ENCODE measurements at places on chromosomes 6 and 20. TPM values are rescaled to one million over a fixed set of nuclear protein-coding genes. Genes with fewer than 3 reads are reported as not detected.

The OXT gene
- not detected for total RNA-seq

GRCh38 chr6:84362193-84362821 lies 134.9 kb upstream of the CEP162 start:
- H3K27me3 ChIP-seq: no peaks in the 10 kb centered on the region
- H3K27ac ChIP-seq: no peak overlapping the region
- H3K36me3 ChIP-seq: no peaks in the 10 kb centered on the region
- H3K4me3 ChIP-seq: no peak overlapping the region
- H3K4me1 ChIP-seq: no peaks in the 10 kb centered on the region
- DNase-seq: no peak

The ENPP1 gene
- not detected for total RNA-seq

DNA sequence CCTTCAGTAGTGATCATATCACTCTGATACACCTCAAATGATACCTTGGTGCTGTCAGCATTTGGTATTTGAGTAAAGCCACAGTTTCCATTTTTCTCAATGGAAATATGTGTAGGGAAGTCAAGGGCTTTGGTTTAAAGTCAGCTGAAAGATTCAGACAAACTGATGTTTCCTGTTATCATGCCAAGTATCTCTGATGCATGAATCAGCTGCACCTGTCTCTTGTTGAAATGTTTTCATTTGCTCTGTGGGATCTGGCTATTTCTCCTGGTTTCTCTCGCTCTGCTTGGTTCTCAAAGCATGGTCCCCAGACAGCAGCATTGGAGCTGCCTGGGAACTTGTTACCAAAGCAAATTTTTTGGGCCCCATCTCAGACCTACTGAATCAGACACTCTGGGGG lies 23.5 kb downstream of the ZFP64 start:
- no peaks in the 10 kb centered on the region for H3K4me1 ChIP-seq
- DNase-seq: no peak
- H3K36me3 ChIP-seq: peaks cover 32% of the 10 kb centered on the region
- H3K27ac ChIP-seq: no peak overlapping the region

DNA sequence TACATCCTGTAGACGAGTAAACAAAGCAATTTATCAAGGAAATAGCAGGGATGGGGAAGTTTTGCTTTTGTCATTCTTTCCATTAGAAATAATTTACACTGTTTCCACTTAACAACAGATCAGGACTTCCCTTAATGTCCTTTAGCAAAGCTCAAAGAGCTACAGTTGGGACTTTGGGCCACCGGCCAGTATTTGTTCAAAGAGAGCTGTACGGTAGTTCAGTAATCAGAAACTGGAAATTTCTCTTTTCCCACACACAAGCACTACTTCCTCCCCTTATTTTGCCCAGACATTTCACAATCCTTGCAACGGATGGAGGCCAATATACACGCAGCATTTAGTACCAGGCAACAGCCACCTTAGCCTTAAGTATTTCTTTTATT lies 12.1 kb upstream of the HINT3 start:
- no peaks in the 10 kb centered on the region for H3K4me1 ChIP-seq
- H3K36me3 ChIP-seq: no peaks in the 10 kb centered on the region
- no peak overlapping the region for H3K27ac ChIP-seq
- peaks cover 11% of the 10 kb centered on the region for H3K27me3 ChIP-seq

The HFE gene
- 2.6 TPM for total RNA-seq

The PROCR gene
- not detected for total RNA-seq

DNA sequence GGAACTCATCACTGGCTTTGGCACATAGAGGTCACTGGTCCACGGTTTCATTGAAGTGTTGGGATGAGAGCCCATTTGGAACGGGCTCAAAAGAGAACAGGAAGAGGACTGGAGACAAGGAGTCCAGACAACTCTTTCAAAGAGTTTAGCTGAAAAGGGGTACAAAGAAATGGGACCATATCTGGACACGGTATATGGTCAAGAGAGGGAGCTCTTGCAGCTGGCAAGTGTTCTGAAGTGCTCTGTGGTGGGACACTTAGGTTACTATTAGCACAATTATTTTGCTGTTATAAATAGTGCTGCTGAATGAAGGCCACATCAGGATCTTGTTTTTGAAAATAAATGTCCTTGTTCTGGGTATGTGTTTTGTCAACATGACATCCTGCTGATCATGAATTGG lies 4.6 kb downstream of the SGK2 start:
- no peak for DNase-seq
- H3K27me3 ChIP-seq: no peaks in the 10 kb centered on the region
- no peak overlapping the region for H3K4me3 ChIP-seq
- no peak overlapping the region for H3K27ac ChIP-seq
- no peaks in the 10 kb centered on the region for H3K4me1 ChIP-seq
- no peaks in the 10 kb centered on the region for H3K36me3 ChIP-seq

GRCh38 chr20:14984768-14985622 lies 647.6 kb upstream of the FLRT3 start:
- no peaks in the 10 kb centered on the region for H3K36me3 ChIP-seq
- DNase-seq: no peak
- H3K4me1 ChIP-seq: no peaks in the 10 kb centered on the region
- H3K27me3 ChIP-seq: no peaks in the 10 kb centered on the region
- no peak overlapping the region for H3K27ac ChIP-seq

The CBLN4 gene
- not detected for total RNA-seq

- peak overlapping the region; percentile 92 for H3K4me3 ChIP-seq
- H3K36me3 ChIP-seq: no peaks in the 10 kb centered on the region
- DNase-seq: peak; percentile 72
- H3K4me1 ChIP-seq: peaks cover 50% of the 10 kb centered on the region
- H3K27ac ChIP-seq: peak overlapping the region; percentile 85
Observed at GRCh38 chr20:8020314-8021079, 936 bp upstream of the TMX4 start.

DNA sequence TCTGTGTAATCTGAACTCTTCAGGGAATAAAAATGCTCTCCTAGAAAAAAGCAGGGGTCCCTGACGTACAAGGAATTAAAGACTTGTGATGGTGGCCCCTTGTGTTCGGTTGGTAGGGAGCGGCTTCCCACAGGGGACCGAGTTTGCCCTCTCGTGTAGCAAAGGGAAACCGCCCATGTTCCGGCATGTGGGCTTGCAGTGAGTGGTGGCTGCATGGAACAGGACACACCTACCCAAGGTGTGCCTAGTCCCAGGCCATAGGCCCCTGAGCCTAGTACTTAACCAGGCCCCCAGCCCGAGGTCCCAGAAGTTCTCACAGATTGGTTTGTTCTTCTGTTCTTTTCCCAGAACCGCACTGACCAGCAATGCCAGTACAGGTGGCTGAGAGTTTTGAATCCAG lies 15.5 kb downstream of the MYBL2 start:
- no peaks in the 10 kb centered on the region for H3K27me3 ChIP-seq
- no peak overlapping the region for H3K27ac ChIP-seq
- no peaks in the 10 kb centered on the region for H3K36me3 ChIP-seq
- DNase-seq: no peak
- no peak overlapping the region for H3K4me3 ChIP-seq

The SLC2A10 gene
- not detected for total RNA-seq

DNA sequence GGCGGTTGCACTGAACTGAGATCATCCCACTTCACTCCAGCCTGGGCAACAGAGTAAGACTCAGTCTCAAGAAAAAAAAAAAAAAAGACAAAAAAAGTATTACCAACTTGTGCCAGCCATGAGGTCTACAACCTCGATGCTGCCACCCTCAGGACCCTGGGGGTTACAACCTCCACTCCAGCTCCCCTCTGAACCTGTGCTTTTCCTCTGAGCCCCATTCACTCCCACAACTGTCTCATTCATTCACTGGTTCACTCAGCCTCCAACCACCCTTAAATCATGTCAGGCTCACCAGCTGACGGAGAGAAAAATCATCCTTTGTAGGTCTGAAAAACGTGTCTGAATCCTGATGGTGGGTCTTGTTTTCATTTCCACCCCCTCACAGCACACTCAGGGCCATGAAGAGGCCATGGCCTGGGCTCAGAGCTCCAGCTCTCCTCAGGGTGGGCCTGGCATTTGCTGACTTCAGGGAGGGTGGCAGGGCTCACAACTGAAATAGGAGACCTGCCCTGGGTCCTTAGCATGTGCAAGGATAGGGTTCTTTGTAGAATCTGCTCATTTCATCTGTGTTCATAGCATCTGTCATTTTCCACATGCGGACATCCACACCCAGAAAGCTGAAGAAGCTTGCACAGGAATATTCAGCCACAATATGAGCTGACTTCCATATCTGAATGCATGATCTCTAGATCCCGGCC lies 1.9 kb upstream of the ULBP1 start:
- peaks cover 29% of the 10 kb centered on the region for H3K4me1 ChIP-seq
- no peak overlapping the region for H3K27ac ChIP-seq
- DNase-seq: no peak
- peaks cover 19% of the 10 kb centered on the region for H3K27me3 ChIP-seq
- no peak overlapping the region for H3K4me3 ChIP-seq
